ENCODE measurements at places on chromosomes 5 and 9.

DNA sequence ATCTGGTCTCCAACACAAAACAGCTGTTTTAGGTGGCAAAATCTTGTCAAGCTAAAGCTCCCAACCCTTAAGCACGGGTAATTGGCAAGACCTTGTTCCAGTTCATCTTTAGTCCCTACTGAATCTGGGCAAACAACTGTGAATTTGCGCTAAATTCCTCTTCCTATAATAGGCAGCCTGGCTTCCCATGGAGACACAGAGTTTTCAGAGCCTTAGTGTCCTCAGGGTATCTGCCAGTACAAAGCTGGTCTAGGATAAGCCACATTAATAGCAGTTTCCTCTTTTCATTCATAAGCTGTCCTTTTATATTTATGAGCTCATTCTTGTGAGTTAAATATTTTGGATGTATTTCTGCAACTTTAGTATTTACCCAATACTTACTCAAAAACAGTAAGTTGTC, 59.5 kb downstream of the FGF10 start:
- no peak for DNase-seq

- no peak for DNase-seq
Measured at GRCh38 chr9:108486831-108487230, 369.0 kb downstream of the ACTL7B start.

GRCh38 chr9:25284365-25284764, 393.9 kb downstream of the TUSC1 start:
- DNase-seq = no peak

- no peak for DNase-seq
Measured at GRCh38 chr5:32027093-32027716, 146.9 kb downstream of the GOLPH3 start.

DNA sequence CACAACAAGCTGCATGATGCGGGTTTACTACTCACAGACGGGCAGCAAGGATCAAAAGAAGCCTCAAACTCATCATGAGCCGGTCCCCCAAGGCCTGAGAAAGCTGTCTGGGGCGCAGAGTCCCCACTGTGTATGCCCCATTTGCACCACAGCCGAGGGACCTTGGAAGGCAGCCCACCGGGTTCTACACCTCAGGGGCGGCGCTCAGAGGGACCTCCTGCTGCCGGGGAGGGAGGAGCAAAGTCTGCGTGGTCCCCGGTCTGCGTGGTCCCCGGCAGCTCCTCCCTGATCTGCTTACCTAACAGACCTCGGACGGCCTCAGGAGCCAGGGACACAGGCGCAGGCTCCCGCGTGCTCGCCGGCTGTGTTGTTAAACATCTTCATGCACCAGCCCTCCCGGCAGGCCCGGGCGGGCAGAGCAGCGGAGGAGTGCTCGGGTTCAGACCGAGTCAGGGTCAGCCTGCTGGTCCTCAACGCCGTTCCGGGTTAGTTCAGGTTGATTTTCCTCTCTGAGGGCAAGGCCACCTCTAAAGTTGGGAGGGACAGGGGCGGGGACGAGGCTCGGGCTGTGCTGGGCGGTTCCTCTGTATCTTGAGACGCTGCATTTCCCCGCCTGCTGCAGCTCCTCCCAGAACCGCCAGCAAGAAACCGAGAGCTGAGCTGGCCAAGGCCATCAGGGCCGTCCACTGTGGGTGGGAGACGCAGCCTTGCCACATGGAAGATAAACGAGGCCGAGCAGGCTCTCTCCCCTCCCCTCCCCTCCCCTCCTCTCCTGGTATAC, 74.6 kb downstream of the MRPL36 start:
- DNase-seq = no peak

- DNase-seq = no peak
Measured at GRCh38 chr5:30103452-30104202, 1089.9 kb upstream of the CDH6 start.

GRCh38 chr9:74570879-74571512, 73.9 kb downstream of the RORB start:
- no peak for DNase-seq

DNA sequence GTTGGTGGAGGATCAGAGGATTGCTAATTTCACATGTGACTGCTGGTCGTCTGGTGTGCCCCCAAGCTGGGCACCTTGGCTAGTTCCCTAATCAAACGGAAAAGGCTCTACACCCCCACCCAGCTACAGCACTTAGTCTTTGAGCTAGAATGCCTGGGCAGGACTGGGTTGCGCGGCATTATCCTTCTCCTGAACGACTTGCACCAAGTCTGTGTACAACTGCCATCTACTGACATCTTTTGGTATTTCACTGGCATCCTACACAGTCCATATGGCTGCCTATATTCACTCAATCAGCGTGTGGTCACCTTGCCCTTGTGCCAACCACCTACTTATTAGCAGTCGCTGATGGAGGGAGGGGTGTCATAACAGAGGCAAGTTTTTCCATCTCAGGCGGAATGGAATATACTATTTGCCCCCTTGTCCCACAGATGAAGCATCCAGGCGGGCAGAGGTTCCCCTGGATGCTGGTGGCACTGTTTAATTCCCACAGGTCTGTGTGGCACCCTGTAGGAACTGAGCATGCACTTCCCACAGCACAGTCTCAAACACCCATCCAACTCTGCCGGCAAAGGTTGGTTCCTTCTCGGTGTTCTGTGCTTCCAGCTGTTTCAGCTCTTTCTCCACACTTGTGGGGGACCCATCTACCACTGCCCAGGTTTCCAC, 150.1 kb downstream of the OSTF1 start:
- peak; percentile 20 for DNase-seq

GRCh38 chr5:95178046-95178651, 106.7 kb downstream of the MCTP1 start:
- no peak for DNase-seq

GRCh38 chr5:99068944-99069650, 140.3 kb upstream of the CHD1 start:
- DNase-seq = no peak

DNA sequence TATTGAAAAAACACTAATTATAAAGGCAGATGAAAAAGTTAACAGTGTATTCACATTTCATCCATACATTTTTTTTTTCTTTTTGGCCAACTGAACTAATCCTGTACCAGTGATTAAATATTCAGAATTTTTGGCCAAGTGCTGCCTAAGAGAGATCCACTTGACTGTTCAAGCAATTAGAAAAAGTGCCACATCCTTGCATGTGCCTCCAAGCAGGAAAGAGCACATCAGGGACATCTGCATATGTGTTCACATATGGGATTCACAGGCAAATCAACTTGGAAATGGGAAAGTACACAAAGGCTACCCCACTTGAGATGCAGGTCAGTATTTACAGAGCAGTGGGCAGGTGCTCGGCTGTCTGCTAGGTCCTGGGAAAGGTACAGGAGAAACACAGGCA, 163.3 kb upstream of the LHFPL2 start:
- DNase-seq = no peak

DNA sequence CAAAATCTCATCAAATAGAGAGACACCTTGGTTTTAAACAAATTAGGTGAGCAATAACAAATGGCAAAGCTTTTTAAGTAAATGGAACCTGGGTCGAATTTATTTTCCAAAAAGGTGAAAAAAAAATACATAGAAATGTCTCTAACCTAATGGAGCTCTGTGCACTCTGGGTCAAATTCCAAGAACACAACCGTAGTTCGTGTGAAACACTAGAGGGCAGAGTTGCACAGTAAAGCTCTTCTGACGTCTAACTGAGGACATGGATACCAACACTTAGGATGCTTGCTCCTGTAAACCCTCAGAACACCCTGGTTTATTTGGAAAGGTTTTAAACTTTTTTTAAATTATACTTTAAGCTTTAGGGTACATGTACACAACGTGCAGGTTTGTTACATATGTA, 18.9 kb downstream of the MARCHF11 start:
- DNase-seq = peak; percentile 25

DNA sequence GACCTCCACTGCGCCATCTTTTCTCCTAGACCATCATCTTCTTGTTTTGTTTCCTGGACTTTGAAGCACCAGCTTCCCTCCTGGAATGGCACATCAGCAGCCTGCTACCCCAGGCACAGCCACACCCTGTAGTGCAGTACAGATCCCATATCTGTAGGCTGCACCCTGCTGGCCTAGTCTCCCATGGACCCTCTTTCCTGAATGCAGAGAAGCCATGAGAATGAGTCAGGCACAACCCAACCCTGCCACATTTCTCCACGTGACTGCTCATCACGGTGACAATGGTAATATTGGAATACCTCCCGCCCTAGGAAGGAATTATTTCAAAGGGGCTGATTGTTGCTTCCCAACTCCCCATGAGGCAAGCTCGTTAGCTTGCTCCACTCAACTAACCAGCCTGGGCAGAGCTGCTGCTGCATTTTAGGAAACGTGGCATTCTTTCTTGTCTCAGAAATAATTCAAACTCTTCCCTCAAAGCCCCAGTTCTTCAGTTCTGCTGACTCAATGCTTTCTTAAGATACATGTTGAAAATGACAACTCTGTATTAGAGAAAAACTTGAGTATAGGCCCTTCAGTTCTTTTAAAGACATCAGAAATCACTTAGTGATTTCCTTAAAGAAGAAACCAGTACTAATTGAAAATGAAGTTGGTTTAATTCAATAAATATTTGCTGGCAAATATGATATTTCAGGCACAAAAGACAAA, 328.1 kb downstream of the MLLT3 start:
- DNase-seq = no peak

- no peak for DNase-seq
Measured at GRCh38 chr9:127225801-127226625, 38.6 kb upstream of the GARNL3 start.

GRCh38 chr9:85200726-85201404, 531.3 kb downstream of the NTRK2 start:
- DNase-seq = peak; percentile 29

DNA sequence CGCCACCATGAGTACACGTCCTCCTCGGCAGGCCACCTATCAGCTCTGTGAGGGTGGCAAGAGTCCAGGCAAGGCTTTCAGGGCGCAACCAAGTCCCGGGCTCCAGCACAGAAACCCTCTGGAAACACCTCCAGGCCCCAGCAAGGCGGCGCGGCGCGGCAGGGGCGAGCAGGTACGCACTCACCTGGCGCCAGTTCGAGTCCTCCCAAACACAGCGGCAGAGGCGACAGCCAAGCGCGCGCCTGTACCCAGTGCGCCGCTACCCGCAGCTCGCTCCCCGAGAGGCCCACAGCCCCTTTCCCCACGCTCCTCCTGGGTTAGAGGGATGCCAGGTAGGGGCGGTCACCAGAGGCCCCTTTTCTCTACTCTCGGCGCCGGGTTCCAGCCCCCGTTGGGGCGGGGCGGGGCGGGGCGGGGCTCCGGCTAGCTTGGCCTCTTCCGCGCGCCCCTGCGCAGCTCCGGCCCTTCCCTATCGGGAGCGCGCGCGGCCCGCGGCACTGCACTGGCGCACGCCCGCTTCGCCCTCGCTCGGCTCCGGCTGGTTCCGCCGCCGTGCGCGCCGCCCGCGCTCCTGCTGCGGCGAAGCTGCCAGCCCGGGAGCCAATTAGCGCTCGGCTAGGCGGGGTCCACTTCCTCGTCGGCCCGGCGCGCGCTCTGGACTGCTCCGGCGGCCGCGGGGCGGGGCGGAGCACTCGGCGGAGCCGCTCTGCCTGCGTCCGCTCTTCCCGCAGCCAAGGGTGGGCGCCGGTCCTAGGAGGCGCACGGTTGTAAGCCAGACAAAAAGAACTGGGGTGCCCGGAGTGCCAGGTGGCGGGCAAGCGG, at the start of the genes NMRK1 and OSTF1:
TSS of gene NMRK1 (minus strand) at position 332 of the 822 bp plus-strand sequence. CDS start 5,040 bp downstream, outside the sequence.
TSS of gene OSTF1 (plus strand) at position 691 of the 822 bp plus-strand sequence. CDS start 179 bp downstream, outside the sequence.
- DNase-seq = peak; percentile 78

GRCh38 chr5:61051267-61051666, 106.3 kb downstream of the NDUFAF2 start:
- no peak for DNase-seq

DNA sequence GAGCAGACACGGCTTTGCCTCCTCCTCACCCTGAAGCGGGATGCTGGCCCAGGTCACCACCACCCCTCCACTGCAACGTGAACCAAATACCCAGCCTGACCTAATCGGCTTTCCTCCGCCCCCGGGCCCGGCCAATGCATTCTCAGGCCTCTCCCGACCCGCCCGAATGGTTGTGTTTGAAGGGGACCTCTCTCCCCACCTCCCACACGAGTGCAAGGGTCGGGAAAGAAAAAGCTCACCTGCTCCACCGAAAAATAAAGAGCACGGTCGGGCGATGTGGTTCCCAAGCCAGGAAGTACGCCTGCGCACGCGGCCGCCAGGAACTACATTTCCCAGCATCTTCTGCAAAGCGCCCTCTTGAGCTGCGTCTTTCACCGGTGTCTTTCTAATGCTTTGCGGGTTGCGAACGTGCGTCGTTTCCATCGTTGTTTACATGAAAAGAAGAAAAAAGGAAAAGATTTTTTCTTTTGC, at the start of gene ZNF883:
TSS of gene ZNF883 (minus strand) at position 282 of the 471 bp plus-strand sequence.
- DNase-seq = no peak

DNA sequence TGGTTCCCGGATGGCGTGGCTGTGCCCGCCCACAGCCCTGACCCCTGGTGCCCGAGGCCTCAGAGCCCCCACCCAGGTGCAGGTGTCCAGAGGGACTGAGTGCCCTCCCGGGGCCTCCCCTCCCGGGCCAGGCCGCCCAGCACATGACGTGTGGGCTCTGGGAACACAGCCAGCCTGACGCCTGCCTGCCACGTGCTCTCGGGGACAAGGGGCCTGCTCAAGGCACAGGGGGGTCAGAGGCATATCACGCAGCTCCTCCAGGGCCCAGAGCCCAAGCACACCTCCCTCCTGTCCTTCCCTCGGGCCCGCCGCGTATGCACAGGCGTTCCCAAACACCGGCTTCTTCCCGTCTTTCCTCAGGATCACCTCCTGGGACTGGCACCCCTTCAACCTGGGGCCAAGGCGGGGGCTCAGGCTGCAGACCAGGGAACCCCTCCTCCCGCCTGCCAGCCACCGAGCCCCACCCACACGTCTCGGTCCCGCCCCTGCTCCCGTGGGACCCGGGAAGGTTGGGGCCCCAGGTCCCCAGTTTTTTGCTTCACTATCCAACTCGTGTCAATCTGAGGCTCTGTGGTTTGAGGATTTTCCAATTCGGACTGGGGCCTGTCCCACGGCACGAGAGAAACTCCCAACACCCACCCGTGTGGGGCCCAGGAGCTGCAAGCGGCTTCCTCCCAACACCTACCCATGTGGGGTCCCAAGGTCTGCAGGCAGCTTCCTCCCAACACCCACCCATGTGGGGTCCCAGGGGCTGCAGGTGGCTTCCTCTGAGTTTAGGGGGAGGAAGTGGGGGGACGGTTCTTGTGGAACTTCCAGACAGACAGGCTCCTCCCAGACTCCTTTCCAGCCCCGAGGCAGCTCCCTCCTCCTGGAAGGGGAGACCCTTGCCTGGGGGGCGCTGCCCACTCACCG, 1.5 kb downstream of the LCN10 start:
- DNase-seq = no peak

DNA sequence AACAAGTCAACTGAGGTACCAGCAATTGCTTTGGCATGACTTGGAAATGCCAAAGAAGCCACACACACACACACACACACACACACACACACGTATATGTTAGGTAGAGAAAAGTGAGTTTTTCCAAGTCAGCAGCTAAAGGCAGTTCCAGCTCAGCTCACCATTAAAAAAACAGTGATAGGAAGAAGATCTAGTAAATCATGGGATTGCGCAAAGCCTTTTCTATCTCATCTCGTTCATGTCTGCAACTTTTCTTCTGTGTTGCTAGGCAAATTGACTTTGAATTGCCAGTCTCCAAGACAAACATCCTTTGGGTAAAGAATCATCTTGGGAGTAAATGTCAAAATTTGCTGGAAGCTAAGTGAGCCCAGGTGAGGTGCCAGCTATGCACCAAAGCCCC, 500.1 kb downstream of the ENC1 start:
- DNase-seq = no peak

- no peak for DNase-seq
Measured at GRCh38 chr5:173840111-173840983, 47.8 kb upstream of the CPEB4 start.

- DNase-seq = no peak
Measured at GRCh38 chr5:102450313-102450990, 48.3 kb downstream of the SLCO6A1 start.

GRCh38 chr5:1808439-1808838, 7.2 kb downstream of the NDUFS6 start:
- DNase-seq = no peak
